Activated CD8-positive, alpha-beta memory T cell treated with anti-CD3 and anti-CD28 coated beads, Interleukin-2, amount 50 U/mL, for 4 hours (primary cell): ENCODE measurements at places on chromosomes 5 and 9.

- DNase-seq: no peak
Observed at GRCh38 chr5:179758955-179759354, 26.3 kb downstream of the MAML1 start.

DNA sequence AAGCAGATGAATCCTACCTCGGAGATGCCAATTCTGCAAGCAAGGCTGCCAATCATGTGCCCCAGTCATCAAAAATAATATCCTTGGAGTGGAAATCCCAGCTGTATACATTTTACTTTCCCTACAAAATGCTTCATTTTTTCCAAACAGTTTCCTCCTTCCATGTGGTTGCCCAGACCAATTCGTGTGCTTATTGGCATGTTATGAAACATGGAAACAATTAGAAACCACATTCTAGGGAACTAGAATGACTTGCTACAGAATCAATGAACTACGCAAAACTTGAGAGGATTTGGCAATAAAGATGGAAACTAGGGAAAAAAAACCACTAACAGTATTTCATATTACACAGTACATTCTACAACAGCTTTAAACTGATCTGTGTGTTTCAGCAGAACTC is 584.5 kb upstream of the DMAC1 start:
- DNase-seq: no peak

GRCh38 chr5:151682751-151683331 is 3.9 kb downstream of the SPARC start:
- no peak for DNase-seq

DNA sequence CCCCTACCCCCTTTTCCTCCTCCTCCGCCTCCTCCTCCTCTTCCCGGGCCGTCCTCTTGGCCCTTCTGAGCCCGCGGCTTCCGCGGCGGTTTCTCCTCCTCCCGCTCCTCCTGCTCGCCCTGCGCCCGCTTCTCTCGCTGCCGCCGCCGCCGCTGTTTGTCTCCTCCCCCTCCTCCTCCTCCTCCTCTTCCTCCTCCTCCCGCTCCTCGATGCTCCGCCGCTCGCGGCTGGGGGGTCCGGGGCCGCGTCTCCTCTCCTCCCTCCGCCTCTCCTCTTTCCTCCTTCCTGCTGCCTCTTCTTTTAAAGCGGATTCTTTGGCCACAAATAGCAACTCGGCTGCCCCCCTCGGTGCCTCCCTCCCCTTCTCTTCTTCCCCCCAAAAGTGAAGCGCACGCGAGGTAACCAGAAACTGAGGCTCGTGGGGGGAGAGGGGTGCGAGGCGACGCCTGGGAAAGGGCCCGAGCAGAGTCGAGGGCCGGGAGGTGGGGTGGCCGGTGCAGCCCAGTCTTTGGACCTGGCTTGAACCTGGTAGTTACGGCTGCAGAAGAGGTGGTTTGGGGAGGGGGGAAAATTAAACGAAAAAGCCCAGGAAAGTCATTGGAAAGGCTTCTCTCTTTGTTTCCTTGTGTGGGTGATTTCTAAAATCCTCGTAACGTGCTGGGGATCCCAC is 1058.5 kb upstream of the DMAC1 start:
- DNase-seq: no peak

GRCh38 chr5:72673623-72674022 is 142.8 kb upstream of the TNPO1 start:
- DNase-seq: no peak
